ENCODE measurements at places on chromosomes 3 and 15. TPM values are rescaled to one million over a fixed set of nuclear protein-coding genes. Genes with fewer than 3 reads are reported as not detected.

The CPNE9 gene
- total RNA-seq = 0.98 TPM

The GOLGA8S gene
- 0.15 TPM for total RNA-seq

- H3K27ac ChIP-seq = no peak overlapping the region
- DNase-seq = no peak
- no peaks in the 10 kb centered on the region for H3K4me1 ChIP-seq
These were observed 25.9 kb downstream of the MAP6D1 start for GRCh38 chr3:183799461-183799860.

The C2CD4B gene
- not detected for total RNA-seq

All from HCT116 (cell line).